Stimulated activated CD8-positive, alpha-beta memory T cell treated with anti-CD3 and anti-CD28 coated beads, Interleukin-12 subunit alpha, Interleukin-12 subunit beta, amount 100 ng/mL, for 1 hour (primary cell): ENCODE measurements at places on chromosomes 12 and 14.

GRCh38 chr14:79161571-79161970 lies 991.4 kb downstream of the NRXN3 start:
- DNase-seq, result no peak

- no peak for DNase-seq
Measured at GRCh38 chr12:7612851-7613250, 52.9 kb downstream of the APOBEC1 start.

DNA sequence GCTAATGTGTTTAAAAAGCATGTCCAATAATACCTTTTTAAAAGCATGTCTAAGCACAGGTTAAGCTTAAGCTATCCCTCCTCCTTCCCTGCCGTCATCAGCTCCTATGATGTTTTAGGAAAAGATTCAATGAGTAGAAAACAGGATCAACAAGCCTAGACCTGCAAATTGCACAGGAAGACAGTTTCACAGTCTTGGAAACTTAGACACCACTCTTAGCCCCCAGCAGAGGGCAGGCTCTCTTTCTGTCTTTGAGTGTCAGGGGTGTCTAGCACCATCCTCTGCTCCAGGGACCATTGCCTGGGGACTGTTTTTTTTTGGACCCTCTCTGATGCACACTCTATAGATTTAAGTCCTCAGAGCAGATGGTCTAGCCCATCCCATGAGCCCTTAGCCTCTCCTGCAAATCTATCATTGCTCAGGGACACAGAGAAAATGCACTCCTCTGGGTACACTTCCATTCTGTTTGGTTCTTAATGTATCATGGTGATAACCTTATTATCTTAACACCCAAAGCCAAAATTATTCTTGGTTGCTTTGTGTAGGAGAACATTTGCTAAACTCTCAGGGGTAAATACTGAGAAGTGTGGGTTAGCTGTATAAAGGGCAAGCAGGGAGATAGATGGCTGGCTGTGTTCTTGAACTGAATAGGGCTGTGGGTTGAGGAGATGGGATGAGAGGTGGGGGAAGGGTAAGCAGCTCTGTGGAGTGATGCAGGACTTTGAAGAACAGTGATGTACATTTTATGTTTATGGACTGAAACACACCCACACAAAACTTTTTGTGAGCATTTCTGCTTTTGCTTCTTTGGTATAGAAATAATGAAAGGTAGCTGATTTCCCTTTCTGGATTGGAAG lies 259.9 kb upstream of the DDHD1 start:
- no peak for DNase-seq

DNA sequence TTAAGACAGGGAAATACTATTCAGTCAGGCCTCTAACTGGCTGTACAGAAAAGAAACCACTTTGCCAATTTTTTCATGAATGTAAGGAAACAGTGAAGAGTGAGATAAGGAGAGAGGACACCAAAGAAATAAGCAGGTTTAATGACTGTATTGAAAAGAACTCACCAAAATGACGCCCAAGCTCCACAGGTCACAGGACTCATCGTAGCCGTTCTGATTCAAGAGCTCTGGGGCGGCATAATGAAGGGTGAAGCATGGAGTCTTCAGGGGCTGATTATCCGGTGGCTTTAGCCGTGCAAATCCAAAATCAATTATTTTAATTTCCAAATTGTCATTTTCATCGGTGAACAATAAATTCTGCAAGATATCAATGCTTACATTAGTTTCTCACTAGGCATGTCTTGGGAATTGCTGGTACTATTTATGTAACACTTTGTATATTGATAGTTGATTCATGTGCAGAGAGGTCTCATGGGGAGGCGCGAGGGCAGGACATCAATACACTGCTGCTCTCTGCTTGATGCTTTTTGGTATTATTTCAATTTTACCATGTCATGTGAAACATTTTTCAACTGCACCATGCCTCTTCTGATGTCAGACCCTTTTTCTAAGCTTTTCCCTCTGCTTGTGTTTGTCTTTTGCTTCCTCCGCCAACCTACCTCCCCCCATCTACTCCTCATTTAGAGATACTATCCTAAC lies 74.2 kb upstream of the TTC7B start:
- DNase-seq, result no peak

DNA sequence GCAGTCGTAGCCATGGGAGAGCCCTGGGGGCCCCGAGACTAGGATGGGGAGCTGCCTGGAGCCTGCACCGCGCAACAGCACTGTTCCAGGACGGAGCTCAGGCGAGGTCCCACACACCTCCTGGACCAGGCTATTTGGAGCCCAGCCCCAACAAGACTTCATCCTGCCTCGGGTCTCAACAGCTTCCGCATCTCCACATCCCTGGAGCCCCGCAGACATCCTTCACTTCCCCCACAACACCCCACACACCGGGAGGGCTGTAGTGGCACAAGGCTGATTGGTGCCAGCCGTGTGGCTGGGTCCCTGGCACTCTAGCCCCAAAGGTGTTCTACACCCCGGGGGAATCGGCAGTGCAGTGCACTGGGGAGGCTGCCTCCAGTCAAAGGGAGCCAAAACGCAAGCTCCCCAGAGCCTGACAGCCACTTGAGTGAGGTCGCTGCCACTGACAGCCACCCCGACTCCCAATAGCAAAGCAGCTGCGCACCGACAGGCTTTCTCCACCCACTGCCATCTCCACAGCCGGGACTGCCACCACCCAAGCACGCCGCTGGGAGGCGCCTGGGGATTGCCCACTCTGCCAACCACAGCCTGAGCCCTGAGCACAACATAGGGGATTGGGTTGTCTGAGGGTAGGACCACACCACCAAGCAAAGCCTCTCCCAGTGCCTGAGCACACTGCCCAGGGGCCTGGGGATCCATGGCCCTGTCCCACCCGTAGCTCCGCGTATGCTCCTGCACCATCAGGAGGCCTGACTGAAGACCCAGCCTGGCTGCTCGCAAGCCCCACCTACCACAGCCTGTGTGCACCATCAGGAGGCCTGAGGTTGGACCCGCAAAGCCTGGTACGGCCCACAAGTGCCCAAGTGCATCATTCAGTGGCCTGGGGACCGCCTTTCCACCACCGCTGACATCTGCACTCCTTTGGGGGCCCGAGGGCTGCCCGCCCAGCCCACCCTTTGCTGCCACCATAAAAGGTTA lies 13.2 kb upstream of the KLRF1 start:
- DNase-seq, result peak; percentile 91

- DNase-seq, result no peak
Measured at GRCh38 chr14:36194663-36195062, 18.1 kb upstream of the PTCSC3 start.

- no peak for DNase-seq
Measured at GRCh38 chr14:24695265-24696241, 61.6 kb upstream of the GZMB start.

GRCh38 chr14:32627545-32628298 lies 298.6 kb downstream of the AKAP6 start:
- DNase-seq, result no peak

GRCh38 chr14:34036319-34036766 lies 85.5 kb upstream of the EGLN3 start:
- DNase-seq, result no peak

DNA sequence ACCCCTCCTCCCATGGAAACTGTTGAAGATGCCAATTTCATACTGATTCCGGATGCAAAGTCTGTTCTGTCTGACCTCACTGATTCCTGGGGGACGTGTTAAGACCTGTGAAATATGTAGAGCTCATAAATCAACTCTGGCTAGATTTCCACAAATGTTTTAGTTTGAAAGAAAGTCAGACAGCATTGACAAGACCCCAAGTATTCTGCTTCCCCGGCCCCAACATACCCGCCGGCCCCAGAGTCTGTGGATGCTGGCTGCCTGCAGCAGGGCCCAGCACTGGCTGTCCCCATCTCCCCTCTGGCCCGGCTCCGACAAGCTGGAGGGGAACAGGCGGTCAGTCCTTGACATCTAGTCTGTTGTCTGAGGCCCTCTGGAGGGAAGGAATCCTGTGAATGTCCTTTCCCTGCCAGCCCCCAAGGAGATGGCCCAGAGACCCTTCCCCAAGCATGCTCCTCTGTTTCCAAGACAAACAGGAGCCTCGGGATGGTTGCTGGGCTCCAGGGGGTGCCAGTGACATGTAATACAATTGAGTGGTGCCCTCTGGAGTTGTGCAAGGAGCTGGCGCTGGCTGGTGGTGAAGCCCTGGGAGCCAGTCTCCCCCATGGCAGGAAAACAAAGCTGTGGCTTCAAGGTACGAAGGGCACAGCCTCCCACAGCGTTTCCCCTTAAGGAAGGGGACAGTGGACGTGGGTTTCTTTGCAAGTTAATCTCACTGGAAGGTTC lies 22.3 kb downstream of the FBLN5 start:
- no peak for DNase-seq

DNA sequence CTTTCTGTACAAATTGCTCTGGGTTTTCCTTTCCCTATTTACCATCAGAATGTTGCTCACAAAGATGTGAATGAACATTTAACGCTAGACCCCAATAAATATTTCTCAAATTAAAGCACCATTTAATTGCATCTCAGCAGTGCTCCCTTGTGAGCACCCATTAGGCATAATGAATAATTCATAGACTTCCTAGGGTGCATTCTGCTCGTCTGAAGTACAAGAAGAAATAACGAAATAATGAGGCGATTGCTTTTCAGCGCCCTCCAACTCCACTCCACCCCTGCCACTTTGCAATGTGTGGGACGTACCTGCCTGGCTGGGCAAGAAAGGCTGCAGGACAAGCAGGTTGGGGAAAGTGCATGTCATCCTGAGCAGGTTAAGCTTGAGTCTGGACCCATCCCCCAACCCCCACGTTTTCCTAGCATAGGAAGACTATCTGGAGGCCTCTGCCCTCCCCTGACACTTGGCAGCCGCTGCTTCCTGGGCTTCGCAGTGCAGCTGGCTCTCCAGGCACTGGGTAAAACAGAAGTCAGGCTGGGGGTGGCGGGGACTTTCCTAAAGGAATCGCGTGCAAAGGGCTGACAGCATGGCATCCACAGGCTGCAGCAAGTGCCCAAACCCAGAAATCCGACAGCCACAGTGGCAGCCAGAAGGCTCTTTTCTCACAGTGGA lies 253.7 kb downstream of the DUSP6 start:
- no peak for DNase-seq

GRCh38 chr14:42499137-42499536 lies 892.5 kb downstream of the LRFN5 start:
- no peak for DNase-seq

DNA sequence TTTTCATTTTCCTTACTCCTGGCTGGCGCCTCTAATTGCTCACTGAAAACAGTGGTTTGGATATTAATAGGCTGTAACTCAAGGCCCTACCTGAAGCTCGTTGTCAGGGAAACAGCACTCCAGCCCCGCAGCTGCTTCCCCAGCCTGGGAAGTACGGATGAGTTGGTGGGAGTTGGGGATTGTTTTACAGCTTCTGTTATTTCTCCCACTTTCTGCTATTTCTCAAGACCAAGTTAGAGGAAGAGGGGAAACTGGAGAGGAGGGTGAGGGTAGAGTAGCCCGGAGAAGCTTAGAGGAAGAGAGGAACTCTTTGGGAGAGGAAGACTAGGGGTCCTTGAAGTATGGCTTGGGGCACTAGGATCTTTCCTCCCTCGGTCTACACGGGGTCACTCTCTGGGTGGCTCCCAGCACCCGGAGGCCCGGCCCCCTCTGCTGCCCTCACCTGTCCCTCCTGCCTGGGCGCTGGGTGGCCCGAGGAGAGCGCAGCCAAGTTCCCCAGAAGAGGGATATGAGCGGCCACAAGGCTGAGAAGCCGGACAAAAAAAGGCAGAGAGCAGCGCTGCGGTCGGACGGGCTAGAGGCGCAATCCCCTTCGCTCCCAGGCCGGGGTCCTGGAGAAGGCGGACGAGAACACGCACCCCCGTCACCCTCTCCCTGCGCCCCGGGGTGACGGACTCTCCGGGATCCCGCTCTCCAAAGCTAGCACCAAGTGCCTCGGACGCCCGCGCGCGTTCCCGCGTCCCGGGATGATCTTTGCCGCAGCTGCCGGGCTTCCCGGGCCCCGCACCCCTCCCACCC lies 671 bp downstream of the SPTB start:
- no peak for DNase-seq

GRCh38 chr12:131850856-131851559 lies 22.8 kb downstream of the MMP17 start:
- DNase-seq, result no peak

- no peak for DNase-seq
Measured at GRCh38 chr12:42213954-42214426, 24.1 kb downstream of the YAF2 start.

- DNase-seq, result no peak
Measured at GRCh38 chr12:96104566-96104965, 69.2 kb upstream of the LTA4H start.

- DNase-seq, result no peak
Measured at GRCh38 chr14:78259831-78260230, 89.7 kb downstream of the NRXN3 start.

DNA sequence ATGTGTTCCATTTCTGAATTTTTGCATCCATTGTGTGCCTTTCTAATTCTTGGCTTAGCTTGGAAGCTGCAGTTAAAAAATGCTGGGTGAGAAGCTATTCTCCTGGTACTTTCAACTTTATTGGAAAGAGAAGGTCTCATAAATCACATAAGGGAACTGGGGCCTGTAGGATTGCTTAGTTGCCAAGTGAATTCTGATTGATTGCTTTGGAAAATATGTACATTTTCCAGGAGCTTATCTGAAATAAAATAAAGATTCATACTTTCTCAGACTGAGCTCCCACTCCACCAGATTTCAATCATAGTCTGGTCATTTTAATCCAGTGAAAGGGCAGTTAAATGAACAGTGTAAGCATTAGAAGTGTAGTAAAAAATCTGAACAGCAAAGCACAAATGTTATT lies 50.0 kb upstream of the PRICKLE1 start:
- no peak for DNase-seq

DNA sequence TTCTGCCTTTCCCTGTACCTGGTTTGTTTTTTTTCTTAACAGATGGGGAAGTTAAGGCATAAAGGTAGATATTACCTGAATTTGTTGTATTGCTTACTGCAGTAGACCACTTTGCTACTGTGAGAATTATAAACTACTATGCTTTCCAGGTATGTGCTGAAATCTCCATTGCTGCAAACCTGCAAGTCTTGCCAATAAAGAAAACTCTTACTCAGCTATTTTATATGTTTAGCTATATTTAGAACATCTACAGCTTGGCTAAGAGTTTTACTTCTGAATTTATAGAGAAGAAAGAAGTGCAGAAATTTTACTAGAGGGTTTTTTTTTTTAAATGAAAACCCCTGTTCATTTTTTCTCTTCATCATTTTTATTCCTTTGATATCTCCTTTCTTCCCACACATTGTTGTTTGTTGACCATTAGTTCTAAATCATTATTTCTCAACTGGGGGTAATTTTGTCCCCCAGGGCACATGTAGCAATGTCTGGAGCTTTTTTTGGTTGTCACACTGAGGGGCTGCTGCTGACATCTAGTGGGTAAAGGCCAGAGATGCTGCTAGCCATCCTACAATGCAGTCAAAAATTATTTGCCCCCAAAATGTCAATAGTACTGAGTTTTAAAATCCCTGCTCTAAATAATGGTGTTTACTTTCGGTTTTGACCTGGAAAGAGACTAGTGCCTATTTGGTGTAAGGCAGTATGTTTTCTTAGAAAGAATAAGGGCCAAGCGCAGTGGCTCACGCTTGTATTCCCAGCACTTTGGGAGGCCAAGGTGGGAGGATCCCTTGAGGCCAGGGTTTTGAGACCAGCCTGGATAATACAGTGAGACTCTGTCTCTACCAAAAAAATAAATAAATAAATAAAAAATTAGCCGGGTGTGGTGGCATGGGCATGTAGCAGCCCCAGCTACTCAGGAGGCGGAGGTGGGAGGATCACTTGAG lies 48.6 kb downstream of the PCNX1 start:
- peak; percentile 18 for DNase-seq

GRCh38 chr12:12671850-12672660 lies 23.9 kb downstream of the GPR19 start:
- no peak for DNase-seq

GRCh38 chr12:93144109-93144508 lies 215.0 kb upstream of the EEA1 start:
- DNase-seq, result no peak

- DNase-seq, result no peak
Measured at GRCh38 chr12:64107776-64108175, 114.3 kb downstream of the KICS2 start.
